ENCODE measurements at places on chromosomes 2 and 18.

GRCh38 chr18:48428475-48429177 is 19.4 kb upstream of the ZBTB7C start:
- DNase-seq = peak; percentile 40

- DNase-seq = no peak
These were observed 26.5 kb upstream of the GREB1L start for GRCh38 chr18:21215490-21215889.

GRCh38 chr18:47287911-47288585 is 36.6 kb upstream of the SKOR2 start:
- DNase-seq = no peak

- no peak for DNase-seq
These were observed 430.6 kb upstream of the VRK2 start for GRCh38 chr2:57615855-57616556.

DNA sequence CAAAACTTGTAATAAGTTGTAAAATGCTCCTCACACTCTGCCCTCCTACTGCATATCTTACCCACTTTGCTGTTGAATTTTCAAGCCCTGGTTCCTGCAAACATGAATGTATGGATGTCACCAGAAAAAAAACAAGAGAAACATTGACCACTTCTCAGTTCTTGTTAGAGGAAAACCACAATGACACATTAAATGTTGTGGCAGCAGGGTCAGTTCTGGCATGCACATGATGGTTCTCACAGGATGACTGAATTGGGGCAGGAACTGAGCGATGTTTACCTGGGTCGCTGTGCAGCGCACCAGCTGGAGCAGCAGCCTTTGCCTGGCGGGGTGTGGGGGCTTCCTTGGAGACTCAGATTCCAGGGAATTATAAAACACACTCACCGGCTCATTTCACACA is 14.0 kb upstream of the PRKCE start:
- DNase-seq = no peak

GRCh38 chr2:104318001-104318665 is 535.8 kb upstream of the POU3F3 start:
- DNase-seq = no peak
